ENCODE measurements at places on chromosomes 3 and 15.

DNA sequence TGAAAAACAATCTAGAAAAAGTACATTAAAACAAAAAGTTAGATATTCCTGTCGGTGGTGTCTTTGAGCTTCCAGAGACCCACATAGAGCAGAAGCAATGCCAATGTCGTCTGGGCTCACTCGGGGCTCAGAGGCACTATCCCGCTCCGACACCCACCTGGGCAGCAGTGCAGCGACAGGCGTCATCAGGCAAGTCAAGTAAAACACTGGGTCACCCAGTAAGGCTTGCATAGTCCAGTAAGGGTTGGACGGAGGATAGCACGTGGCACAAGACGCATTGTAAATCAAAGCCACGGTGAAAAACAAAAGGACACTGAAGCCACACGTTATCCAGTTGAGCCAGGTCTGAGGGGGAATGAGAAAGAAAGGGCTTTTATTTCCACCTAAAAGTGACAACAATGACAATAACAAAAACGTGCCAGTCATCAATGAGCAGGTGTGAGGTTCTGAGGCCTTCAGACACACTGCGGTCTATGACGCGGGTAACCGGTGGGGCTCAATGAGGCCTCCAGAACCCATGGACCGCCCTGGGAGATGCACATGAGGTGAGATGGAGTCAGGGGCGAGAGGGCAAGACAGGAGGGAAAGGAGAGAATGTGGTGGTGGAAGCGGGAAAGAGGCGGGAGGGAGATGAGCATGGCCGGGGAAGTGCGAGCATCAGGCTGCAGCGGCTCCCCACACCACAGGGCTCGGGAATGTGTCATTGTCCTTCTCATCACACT is 183.0 kb downstream of the ATP10A start:
- DNase-seq: no peak

DNA sequence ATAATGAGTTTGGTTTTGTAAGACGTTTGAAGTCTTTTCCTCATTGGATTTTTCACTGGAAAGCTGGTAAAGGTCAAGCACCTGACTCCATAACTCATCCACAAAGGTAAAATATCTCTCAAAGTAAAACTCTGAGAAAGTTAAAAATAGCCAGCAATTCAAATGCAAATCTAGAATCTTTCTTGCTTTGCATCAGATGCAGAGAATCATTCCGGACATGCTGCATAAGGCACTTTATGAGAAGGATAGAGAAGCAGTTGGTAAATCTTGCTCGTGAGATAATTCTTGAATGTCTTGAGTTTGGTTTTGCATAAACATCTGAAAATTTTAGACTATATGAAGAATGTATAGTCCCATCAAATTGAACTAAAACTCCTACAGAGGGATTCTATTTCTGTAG is 9.1 kb downstream of the KCNMB2 start:
- no peak for DNase-seq

GRCh38 chr3:114527036-114527644 is 233.3 kb downstream of the TIGIT start:
- peak; percentile 11 for DNase-seq

GRCh38 chr15:32688151-32688639 is 29.6 kb upstream of the GREM1 start:
- DNase-seq: peak; percentile 69

GRCh38 chr3:55000546-55000945 is 72.7 kb upstream of the LRTM1 start:
- no peak for DNase-seq

DNA sequence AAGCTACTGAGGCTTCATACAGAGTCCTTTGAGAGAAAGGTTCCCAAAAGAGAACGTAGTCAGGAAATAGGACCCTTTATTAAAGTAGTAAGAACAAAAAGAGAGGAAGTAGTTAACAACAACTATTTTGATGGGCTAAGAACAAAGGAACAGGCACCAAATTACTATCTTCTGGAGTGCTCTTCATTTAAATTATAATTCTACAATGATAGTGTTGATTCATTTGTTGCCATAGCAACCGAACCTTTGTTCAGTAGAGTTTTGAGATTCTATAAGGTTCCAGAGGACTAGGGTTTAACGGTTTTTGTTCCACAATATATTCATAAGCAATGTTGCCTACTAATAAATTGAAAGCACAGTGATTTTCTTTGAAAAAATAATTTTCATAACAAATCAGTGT is 78.8 kb downstream of the CMSS1 start:
- peak; percentile 27 for DNase-seq

DNA sequence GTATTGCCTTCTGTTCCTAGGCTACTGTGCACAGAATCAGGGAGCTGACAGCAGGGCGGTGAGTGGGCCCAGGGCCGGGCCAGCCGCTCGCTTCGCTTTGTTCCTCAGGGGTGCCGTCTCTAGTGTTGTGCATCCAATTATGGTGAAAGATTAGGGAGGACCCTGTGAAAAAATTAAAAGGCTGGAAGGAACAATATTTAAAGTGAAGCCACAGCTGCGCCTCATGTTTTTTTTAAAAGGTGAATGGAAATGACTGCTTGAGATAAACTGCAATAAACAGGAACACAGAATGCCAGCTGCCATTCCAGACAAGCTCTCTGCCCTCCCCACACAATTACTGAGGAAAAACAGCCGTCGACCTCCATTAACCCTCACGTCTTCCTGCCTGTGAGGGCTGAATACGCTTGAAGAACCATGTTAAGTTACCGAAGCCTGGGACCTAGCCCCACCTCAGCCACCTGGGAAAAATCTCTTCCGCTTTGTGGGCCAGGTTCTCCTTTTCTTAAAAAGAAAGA is 132.0 kb upstream of the IL12A start:
- DNase-seq: no peak

GRCh38 chr3:128753715-128754114 is 27.7 kb downstream of the RAB7A start:
- DNase-seq: no peak

- DNase-seq: no peak
Observed at GRCh38 chr15:64344651-64345294, 11.2 kb downstream of the CSNK1G1 start.

- peak; percentile 43 for DNase-seq
Observed at GRCh38 chr15:78004919-78005634, 72.4 kb downstream of the TBC1D2B start.

GRCh38 chr15:90047956-90048575 is 46.9 kb downstream of the ZNF710 start:
- DNase-seq: peak; percentile 12

GRCh38 chr3:20323307-20323927 is 137.4 kb upstream of the SGO1 start:
- no peak for DNase-seq

GRCh38 chr3:194893121-194893987 is 207.7 kb downstream of the FAM43A start:
- DNase-seq: no peak

DNA sequence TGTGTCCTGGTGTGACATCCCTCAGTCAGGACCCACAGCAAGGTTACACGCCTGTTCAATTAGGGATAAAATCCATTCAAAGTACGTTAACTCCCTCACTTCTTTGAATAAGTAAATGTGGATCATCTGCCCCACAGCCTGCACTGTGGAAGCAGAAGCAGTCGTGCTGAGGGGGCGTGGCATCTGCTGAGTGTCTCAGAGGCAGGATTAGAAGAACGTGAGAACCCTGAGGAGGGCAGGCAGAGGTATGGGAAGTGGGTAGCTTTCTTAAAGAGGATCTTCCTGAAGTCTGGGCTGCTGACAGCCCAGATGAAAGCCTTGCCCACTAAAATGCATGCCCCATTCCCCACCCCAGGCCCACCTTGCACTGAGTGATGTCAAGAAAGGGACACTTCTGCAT is 28.5 kb downstream of the CRABP1 start:
- DNase-seq: no peak

- DNase-seq: no peak
Observed at GRCh38 chr15:48389691-48390143, 58.5 kb downstream of the DUT start.

- DNase-seq: no peak
Observed at GRCh38 chr15:88730751-88731150, 72.5 kb upstream of the ACAN start.

DNA sequence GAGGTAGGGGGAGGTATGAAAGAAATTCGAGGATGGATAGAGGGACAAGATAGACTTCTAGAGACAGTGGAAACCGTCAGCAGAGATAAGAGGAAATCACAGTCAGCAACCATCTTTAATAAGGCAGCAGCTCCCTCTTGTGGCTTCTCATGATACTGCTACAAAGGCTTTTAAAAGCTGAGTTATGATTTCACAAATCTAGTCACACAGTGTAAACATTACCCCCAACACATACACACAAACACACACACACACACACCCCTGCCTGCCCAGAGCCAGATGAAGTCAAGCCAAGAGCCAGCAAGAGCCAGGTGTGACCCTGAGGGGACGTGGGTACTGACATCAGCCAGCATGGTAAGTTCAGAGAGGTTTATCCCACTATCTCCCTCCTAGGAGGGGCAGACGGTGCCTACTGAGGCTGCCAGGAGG is 18.9 kb upstream of the TGM5 start:
- DNase-seq: peak; percentile 77

DNA sequence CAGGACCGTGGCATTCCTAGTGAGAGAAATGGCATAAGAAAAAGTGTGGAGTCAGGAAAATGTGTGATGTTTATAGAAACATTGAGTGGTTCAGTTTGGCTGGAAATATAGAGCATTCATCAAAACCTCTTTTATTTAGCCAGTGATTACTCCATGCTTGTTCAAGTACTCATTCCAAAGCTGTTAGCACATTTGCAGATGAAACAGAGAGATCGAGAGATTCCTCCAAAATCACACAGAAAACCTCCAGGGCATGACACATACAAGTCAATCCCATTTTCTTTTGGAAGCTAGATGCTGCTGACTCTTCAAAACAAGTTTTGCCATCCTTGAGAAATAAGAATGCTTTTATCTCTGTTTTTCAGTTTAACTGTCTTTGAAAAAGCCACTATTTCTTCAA is 11.5 kb upstream of the MB21D2 start:
- DNase-seq: no peak

DNA sequence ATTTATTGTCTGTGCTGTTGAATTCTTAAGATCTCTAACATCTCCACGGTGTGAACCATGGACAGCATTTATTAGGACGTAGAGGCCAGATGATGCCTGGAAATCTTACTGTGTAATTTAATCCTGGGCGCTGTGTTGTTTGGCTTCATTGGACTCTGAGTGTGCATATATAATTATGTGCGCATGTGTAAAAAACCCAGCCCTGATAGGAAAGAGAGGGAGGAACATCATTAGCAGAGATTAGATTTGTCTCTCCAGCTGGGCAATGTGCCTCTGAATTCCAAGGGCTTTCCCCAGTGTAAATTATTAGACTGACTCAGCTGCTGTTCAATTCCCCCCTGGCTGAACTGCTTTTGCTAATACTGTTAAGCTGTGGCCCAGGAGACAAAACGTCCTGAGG is 39.6 kb downstream of the MAP3K13 start:
- peak; percentile 98 for DNase-seq

GRCh38 chr15:43190178-43190577 is 5.0 kb downstream of the CCNDBP1 start:
- DNase-seq: no peak

DNA sequence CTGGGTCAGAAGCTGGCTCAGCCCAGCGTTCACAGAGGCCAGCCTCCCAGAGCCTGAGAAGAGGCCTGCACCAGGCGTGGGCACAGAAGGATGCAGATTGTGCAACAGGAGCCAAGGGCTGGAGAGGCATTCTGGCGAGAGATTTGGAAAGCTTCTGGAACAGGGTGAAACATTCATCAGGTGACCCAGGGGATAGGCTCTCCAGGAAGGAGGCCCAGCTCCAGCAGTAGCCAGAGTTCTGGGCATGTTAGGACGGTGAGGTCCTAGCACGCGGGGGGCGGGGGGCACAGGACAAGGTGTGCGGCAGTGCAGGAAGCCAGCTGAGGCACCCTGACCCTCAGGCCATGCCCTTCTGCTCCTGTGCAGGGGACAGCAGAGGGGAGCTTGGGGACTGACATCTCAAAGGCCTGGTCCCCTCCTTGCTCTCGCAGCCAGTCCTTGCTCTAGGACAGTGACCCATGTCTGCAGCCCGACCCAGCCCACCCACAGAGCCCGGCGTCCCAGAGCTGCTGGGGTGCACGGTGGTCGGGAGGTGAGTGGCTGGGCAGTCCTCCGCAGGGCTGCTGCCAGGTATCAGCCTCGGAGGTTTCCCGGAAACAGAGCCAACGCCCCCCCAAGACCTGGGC is 111.7 kb upstream of the KLF13 start:
- DNase-seq: no peak

DNA sequence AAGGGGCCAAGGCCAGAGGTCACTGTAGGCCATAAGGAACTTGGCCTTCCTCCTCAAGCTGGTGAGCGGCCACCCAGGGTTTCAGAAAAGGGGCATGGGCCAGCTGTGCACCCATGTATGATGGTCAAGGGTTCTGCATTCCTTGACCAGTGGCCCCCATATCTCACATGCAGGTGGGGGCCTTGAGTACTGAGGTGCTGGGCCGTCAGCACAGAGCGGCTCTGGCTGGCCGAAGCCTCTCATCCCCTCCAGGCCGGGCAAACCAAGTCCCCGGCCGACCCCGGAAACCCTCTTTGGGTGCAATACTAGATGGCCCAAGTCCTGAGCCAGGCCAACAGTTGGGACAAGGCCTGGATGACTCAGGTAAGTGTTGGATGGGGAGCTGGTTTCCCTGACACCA is 9.5 kb downstream of the ALG3 start:
- DNase-seq: no peak
